ENCODE measurements at places on chromosomes 4 and X.

- no peak for DNase-seq
These were observed 27.7 kb downstream of the DMP1 start for GRCh38 chr4:87677731-87678130.

DNA sequence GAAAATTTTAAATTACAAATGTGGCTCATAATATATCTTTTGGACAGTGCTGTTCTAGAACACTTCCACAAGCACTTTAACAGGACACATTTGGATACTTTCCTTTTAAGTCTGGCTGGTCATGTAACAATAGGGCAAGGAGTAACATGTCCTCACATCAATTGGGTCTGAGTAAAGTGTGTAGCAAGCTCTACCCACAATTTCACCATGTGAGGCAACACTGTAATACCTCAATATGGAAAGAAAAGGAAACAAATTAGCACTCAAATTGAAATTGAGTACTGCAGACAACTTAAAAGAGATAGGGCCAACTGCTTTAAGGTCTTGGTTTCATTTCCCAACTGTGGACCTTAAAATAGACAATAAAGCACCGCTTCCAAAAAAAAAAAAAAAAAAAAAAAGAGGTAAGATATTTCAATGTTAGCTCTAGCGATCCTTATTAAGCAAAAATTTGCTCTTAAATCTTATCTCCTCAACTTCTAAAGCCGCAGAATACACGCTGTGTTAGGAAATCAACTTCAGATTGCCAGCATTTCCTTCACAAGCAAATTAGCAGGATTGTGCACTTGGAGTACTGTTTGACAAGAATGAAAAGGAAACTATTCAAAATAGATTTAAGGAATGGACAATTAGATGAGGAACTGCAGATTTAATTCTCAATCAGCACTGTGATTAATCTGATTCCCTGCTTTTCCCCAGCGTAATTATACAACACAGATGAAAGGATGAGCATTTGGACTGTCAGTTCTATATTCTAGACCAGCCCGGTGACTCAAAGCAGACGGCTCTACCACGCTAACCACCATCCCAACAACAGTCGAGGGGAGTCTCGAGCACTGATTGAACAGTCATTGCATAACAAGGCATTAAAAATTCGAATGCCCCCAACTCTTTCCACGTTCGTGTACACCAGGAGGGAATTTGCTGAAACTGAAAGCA lies 1.6 kb downstream of the CASK start:
- no peak for DNase-seq

DNA sequence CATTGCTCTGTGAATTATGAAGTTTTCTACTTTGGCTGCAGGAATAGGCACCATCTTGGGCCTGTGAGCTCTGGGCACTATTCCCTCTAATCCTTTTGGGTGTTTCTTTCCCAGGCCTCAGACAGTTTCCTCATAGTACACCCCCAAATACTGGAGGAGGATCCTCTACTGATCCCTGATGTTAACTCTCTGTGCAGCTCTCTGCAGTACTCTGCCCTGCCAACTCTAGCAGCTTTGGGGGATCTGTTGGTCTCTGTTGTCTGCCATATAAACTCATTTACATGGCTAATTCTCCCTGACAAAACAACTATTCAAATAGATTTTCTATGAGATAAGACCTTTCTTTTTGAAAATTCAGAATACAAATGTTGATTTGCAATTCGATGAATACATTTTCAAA lies 29.9 kb downstream of the USP53 start:
- DNase-seq, result no peak

GRCh38 chr4:184657144-184657543 lies 7.6 kb downstream of the PRIMPOL start:
- no peak for DNase-seq

DNA sequence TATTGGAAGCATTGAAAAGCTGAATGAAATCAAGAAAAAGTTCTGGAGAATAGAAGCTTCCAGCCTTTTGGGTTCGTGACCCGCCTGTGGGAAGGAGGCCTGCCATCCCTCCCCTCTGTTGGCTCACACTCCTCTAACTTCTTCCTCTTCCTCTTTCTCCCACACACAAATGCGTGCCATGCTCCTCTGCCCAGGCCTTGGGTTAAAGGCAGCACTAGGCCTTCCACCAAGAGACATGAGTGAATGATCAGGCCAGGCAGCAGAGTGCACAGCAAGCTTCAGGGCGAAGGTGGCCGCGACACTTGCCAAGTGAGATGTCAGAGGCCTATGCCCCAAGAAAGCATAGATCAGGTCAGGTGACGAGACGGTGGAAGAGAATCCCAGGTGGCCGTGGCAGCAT lies 38.4 kb downstream of the FAM193A start:
- no peak for DNase-seq
